Activated naive CD4-positive, alpha-beta T cell treated with anti-CD3 and anti-CD28 coated beads, Interleukin-2, amount 50 U/mL, for 16 hours (primary cell): ENCODE measurements at places on chromosomes 1 and 21.

- DNase-seq = no peak
Measured at GRCh38 chr1:40096646-40096976, 441 bp downstream of the PPT1 start.

- no peak for DNase-seq
Measured at GRCh38 chr1:92945748-92946270, 15.5 kb downstream of the DIPK1A start.

GRCh38 chr1:50369008-50369634 is 54.1 kb downstream of the DMRTA2 start:
- no peak for DNase-seq

DNA sequence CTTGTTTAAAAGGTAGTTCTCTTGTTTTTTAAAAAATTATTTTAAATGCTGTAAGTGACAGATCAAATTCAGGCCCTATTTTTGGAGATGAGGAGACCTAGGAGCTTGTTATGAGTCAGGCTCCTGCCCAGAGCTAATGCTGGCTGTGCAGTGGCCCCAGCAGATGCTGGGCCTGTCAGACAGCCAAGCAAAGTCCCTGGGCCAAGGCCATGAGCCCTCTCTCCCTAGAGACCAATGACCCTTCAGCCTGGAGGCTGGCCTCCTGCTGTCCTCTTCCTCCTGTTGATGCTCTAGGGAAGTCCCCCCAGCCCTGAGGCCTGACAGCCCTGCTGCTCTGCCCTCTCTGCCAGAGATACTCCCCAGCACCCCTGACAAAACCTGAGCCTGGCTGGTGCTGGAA is 128.1 kb upstream of the CTTNBP2NL start:
- no peak for DNase-seq

GRCh38 chr1:108850929-108851328 is 6.0 kb downstream of the AKNAD1 start:
- no peak for DNase-seq

DNA sequence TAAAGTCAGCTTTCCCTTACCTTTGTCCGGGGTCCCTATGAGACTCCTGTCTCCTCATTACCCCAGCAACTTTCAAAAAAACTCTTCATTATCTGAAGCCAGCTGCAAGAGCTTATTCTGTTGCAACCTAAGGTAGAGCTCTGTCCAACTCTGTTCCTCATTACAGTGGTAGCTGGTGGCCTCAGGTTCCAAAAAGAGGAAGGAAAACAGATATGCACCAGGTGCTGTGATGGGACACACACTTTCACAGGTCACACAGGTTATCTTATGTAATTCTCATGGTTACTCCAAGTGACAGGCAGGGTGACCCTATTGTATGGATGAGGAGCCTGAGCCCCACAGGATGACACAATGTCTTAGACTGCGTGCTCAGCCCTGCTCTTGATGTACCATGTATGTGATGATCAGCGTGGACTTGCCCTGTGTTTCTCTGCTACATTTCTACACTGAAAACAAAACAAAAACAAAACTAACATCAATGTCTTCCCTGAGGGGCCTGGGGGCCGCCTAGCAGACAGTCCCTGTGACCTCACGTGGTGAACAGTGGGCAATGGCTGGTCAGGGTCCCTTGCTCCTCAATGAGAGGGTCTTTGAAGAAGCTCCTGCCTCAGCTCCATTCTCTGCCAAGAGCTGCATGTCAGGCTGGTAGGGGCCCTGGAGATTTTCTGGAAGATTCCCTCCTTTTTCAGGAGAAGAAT is 9.7 kb upstream of the TENT5C start:
- DNase-seq = no peak
